ENCODE measurements at places on chromosomes 11 and 22. TPM values are rescaled to one million over a fixed set of nuclear protein-coding genes. Genes with fewer than 3 reads are reported as not detected.

The CASP1 gene
- 10.1 TPM for total RNA-seq

The SMC1B gene
- total RNA-seq = not detected

The FXYD2 gene
- not detected for total RNA-seq

The PDE2A gene
- total RNA-seq = 3.6 TPM

The SLC22A6 gene
- not detected for total RNA-seq

The BLID gene
- 6.0 TPM for total RNA-seq

The RCOR2 gene
- 0.17 TPM for total RNA-seq

The RFPL1 gene
- not detected for total RNA-seq

The ELMOD1 gene
- total RNA-seq = 2.3 TPM

The SUSD2 gene
- total RNA-seq = 0.17 TPM

The KREMEN1 gene
- 0.92 TPM for total RNA-seq

The LRRC10B gene
- total RNA-seq = not detected

The VPS11 gene
- total RNA-seq = 29.0 TPM

The TMEM132A gene
- total RNA-seq = 69.4 TPM

The MUC15 gene
- not detected for total RNA-seq

The VWCE gene
- total RNA-seq = 0.17 TPM

Data from HT1080 (cell line).